ENCODE measurements at places on chromosomes 12 and 14. TPM values are rescaled to one million over a fixed set of nuclear protein-coding genes. Genes with fewer than 3 reads are reported as not detected.
A peak's percentile ranks its signal among the peaks of the same experiment; 100 is the strongest.

DNA sequence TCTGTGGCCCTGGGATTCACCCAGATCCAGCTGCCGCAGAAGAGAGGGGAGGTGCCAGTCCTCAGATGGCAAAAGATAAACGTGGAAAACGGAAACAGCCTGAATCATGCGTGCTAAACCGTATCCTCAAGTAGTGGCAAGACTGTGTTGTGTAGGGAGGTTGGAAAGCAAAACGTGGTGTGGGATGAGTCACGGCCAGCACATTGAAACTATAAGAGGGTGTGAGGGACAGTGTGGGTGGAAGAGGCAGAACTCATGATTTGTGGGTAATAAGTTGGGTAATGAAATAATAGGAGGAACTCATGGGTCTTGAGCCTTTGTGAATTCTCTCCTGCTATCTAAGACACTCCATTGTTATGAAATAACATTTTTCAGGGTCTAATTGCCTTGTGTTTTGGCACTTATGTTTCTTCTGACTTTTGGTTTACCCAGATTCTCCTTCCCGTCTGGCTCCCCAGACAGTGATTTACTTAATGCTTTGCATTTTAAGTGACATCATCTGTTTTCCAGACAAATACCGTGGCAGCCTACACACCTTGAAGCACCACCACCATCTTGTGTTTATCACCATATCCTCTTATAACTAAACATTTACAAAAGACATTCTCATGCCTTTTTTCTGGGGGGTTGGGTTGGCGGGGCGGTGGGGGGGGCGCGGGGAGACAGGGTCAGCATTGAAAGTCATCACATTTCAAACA lies 62.3 kb upstream of the PTCSC3 start:
- H3K4me1 ChIP-seq: no peaks in the 10 kb centered on the region
- H3K4me3 ChIP-seq: no peak overlapping the region
- DNase-seq: peak; percentile 85
- no peak overlapping the region for H3K27ac ChIP-seq
- H3K36me3 ChIP-seq: no peaks in the 10 kb centered on the region
- H3K27me3 ChIP-seq: no peaks in the 10 kb centered on the region

DNA sequence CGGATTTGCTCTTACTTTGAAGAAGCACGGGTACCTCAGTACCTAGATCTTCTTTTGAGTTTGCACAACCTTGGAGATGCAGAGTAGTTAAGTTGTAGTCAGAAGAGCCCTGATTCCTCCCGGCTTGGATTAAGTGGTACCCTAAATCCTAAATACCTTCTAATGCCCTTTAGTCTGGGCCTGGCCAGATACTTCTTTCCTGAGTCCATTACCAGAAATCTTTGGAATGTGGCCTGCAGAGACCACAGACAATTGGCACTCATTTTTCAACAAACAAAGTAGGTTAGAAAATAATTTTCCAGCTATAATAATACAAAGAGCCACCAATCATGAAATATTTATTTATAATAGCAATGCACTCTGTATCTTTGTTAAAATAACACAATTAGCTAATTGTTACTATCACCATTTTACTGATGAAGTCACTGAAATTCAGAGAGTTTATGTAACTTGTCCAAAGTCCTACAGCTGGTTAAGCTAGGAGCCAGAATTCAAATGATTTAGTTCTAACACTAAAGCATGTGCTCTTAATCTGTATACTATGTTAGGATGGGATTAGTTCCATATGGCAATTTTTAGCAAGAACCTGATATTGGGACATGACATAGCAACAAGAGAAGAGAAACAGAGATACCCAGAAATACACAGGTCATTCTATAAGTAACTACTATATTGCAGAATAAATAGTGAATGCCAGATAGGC lies 132.1 kb upstream of the PDZRN4 start:
- DNase-seq: peak; percentile 54
- H3K4me3 ChIP-seq: no peak overlapping the region
- H3K27me3 ChIP-seq: no peaks in the 10 kb centered on the region

LIN7A gene
- 1.6 TPM for total RNA-seq

DNA sequence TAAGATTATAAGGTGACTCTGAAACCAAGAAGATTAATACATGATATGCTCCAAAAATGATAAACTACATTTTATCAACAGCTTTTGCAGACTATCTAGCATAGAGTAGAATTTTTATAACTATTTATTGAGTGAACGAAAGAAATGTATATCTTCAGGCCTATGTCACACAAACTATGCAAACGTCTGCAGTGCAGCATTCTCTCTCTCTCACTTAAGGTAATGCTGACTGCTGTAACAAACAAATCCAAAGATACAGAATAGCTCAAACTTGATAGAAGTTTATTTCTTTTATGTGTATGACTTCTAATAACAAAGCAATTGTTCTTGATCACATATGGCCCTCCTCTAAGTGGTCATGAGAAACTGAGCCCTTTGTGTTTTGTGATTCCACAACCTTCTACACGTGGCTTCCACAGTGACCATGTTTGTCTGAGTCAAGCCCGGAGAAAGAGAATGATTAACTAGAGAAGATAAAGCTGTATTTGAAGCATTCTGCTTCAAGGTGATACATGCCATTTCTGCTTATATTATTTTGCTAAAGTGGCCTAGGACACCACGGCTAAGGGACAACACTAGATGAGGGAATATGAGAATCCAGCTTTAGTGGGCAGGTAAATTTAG lies 1352.7 kb upstream of the TMEM132C start:
- DNase-seq: no peak
- H3K27me3 ChIP-seq: no peaks in the 10 kb centered on the region
- no peaks in the 10 kb centered on the region for H3K4me1 ChIP-seq
- no peaks in the 10 kb centered on the region for H3K36me3 ChIP-seq
- H3K27ac ChIP-seq: no peak overlapping the region

DNA sequence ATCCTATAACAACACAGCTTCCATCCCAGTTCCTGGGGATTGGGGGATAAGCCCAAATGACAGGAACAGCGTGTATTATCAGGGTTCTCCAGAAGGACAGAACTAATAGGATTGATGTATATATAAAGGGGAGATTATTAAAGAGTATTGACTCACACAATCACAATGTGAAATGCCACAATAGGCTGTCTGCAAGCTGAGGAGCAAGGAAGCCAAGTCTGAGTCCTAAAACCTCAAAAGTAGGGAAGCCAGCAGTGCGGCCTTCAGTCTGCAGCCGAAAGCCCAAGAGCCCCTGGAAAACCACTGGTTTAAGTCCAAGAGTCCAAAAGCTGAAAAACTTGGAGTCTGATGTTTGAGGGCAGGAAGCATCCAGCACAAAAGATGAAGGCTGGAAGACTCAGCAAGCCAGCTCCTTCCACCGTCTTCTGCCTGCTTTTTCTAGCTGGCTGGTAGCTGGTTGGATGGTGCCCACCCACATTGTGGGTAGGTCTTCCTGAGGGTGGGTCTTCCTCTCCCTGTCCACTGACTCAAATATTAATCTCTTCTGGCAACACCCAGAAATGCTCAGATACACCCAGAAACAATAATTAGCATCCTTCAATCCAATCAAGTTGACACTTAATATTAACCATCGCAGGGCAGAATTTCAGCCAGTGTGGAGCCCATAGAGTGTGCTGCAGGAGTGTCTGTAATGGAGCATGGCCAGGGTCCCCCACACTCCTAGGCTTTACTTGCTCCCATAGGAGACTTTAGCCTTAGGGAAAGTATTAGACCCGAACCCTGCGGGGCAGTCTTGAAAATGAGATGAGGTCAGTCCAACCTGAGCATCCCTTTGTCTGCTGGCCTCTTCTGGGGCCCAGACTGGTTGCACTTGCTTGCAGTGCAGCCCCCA lies 111.1 kb downstream of the SINHCAF start:
- peaks cover 13% of the 10 kb centered on the region for H3K27me3 ChIP-seq
- no peak overlapping the region for H3K27ac ChIP-seq
- no peaks in the 10 kb centered on the region for H3K4me1 ChIP-seq

DNA sequence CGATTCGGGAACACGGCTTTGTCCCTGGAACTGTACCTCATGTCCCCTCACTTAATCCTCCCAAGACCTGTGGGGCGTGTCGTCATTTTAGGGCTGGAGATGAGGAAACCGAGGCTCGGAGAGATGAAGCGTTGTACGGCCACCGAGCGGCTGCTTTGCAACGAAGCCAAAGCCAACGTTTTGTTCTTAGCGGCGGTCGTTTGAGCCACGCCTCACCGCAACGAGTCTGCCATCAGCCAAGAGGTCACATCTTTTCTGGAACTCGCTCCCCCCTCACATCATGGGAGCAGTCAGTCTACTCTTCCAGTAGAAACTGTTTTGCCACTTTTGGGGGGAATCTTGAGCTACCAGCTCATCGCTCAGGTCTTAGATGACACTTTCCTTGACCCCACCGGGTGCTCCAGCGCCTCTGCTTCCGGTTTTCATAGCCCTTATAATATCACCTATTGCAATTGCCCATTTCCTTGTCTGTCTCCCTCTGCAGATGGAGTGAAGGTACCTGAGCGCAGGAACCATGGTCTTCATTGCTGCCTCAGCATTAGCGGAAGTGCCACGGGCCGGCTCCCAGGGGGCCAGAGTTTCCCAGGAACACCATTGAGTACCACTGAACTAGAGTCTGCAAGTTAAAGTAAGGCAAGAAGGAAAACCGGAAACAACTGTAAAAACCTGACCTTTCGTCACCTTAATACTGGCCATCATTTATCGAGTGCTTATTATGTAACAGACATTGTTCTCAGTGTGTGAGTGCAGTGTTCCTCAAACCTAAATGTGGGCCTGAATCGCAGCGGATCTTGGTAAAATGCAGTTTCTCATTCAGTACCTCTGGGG lies 19.6 kb downstream of the NINJ2 start:
- peak overlapping the region; percentile 55 for H3K27ac ChIP-seq
- no peaks in the 10 kb centered on the region for H3K36me3 ChIP-seq
- H3K27me3 ChIP-seq: no peaks in the 10 kb centered on the region
- H3K4me3 ChIP-seq: no peak overlapping the region

DNA sequence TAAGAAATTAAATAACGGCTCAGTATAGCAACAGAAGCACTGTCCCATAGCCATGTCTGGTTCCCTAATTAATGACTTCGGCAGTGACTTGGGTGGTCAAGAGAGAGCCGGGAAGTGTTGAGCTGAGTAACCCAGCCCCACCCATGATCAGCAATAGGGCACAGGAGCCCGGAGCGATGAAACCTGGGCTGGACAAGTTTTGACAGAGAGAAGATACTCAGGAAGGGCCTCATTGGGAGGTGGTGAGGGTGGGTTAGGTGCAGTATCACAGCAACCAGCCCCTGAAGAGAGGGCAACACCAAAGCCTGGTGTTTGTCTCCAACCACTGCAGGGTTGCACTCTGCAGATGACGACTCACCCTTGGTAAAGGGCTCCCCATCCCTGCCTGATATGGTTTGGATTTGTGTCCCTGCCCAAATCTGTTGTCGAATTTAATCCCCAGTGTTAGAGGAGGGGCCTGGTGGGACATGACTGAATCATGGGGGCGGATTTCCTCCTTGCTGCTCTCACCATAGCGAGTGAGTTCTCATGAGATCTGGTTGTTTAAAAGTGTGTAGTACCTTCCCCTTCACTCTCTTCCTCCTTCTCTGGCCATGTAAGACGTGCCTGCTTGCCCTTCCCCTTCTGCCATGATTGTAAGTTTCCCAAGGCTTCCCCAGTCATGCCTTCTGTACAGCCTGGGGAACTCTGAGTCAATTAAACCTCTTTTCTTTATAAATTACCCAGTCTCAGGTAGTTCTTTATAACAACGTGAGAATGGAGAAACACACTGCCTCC lies 124.9 kb upstream of the MED13L start:
- H3K27me3 ChIP-seq: no peaks in the 10 kb centered on the region
- no peak overlapping the region for H3K27ac ChIP-seq
- H3K4me3 ChIP-seq: no peak overlapping the region
- no peaks in the 10 kb centered on the region for H3K4me1 ChIP-seq
- H3K36me3 ChIP-seq: no peaks in the 10 kb centered on the region

SNAPC1 gene
- 14.1 TPM for total RNA-seq
